Right hindlimb (tissue), 1 donor: ENCODE measurements at places on chromosomes 5 and 9.

GRCh38 chr5:17216974-17217492 is 398 bp upstream of the BASP1 start:
- no peak for DNase-seq

DNA sequence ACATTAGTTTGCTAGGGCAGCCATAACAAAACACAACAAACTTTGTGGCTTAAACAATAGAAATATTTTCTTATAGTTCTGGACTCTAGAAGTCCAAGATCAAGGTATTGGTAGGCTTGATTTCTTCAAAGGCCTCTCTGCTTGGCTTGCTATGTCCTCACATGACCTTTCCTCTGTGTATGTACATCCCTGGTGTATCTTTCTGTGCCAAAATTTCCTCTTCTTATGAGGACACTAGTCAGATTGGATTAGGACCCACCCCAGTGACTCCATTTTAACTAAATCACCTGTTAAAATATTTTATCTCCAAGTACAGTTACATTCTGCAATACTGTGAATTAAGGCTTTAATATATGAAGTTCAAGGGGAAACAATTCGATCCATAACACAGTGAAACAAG is 168.9 kb upstream of the CCNH start:
- DNase-seq, result no peak

DNA sequence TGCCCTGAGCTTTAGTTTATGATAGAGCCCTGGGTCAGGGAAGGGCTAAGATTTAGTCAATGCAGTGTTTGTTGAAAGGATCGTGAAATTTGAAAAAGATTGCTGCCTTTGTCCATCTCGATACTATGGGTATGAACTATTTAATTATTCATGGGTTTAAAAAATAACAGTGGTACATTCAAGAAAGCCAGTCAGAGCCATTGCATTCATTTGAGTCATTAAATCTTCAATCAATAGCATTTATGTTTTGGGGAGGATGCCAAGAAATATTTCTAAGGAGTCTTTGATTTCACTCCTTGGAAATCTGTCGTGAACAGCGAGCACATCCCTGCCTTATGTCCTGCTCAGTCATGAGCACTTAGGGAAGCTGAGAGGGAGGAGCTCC is 54.4 kb upstream of the LRRTM2 start:
- no peak for DNase-seq

DNA sequence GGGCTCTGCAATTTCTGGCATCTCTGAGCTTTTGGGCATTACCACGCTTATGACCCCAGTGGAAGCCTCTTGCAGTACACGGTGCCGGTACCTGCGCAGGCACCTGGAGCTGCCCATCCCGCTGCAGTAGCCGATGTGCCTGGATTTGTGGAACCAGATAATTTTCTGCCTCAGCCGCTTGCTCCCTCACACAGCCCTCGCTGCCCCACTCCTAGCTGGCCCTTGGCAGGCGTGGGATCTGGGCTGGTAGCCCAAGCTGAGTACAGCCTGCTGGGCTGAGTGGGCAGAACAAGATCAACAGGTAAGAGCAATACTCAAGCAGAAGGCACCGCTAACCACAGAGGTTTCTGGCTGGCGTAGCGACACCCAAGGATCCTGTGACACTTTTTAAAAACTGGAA is 1808.8 kb upstream of the ACO1 start:
- DNase-seq, result no peak

- no peak for DNase-seq
Measured at GRCh38 chr5:142290577-142291299, 34.1 kb downstream of the SPRY4 start.

DNA sequence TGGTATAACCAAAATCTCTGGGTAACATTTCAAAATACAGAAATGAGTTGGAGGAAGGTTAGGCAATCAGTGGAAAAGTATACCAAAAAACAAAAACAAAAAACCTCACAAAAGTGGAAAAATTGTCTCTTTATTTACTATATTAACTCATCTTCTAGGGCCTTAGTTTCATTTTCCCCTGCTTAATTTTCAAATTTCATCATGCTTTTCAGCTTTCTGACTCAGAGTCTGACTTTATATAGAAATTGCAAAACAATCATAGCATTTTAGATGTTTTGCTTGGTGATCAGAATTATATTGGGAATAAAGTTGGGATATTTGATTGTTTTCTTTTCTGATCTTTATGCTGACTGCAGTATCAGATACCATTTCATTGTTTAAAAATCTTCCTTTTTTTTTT is 257.0 kb upstream of the PRR16 start:
- no peak for DNase-seq

- DNase-seq, result no peak
Measured at GRCh38 chr9:95085036-95085770, 232.3 kb downstream of the FANCC start.

DNA sequence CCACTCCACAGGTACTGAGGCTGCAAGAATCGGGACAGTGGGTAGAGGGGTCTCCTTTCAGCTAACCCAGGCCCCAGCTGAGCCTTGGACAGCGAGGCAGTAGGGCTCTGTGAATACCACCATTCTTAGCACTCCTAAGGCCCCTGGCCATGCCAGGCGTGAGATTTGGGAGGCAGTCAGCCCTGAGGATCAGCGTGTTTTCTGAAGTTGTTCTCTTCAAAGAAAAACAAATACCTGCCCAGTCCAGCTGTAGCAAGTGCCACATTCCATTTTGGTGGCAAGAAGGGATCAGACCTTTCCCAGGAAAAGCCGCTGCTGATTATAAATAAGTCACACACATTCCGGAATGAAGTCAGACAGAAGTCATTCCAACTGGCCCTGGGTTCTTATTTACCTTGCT is 47.8 kb downstream of the RALGPS1 start:
- no peak for DNase-seq

DNA sequence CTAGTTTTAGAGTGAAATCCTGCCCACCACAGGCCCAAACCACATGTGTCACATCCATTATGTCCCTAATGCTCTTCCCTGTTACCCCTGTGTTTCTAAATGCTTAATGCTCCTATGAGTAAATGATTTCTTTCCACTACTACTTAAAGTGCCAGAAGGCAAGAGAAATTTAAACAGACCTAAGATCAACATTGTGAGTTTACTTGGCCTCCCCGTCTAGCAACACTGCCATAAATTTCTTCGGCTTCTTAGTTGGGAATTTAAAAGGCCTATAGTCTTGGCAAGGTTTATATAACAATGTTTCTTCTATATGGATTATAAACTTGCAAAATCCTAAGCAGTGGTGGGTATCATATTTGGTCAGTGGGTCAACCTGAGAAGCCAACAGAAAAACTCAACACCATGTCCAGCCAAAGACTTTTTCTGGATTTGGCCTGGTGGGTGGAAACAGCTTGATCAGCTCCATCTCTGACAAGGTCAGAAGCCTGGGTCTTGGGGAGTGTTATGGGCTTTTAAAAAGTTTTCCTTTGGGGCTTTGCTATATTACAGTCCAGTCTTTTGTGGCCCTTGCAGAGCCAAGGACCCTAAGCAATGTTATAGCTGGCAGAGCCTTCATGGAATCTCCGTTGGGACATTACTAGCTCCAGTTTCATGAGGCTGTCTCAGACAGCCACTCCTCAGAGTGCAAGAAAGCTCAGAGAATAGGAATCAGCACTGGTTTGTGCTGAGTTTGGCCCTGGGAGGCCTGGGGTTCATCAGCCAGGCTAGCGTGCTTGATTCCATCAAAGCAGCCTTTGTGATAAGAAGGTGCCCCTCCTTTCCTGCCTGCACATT is 119.8 kb downstream of the PRDM6 start:
- no peak for DNase-seq

DNA sequence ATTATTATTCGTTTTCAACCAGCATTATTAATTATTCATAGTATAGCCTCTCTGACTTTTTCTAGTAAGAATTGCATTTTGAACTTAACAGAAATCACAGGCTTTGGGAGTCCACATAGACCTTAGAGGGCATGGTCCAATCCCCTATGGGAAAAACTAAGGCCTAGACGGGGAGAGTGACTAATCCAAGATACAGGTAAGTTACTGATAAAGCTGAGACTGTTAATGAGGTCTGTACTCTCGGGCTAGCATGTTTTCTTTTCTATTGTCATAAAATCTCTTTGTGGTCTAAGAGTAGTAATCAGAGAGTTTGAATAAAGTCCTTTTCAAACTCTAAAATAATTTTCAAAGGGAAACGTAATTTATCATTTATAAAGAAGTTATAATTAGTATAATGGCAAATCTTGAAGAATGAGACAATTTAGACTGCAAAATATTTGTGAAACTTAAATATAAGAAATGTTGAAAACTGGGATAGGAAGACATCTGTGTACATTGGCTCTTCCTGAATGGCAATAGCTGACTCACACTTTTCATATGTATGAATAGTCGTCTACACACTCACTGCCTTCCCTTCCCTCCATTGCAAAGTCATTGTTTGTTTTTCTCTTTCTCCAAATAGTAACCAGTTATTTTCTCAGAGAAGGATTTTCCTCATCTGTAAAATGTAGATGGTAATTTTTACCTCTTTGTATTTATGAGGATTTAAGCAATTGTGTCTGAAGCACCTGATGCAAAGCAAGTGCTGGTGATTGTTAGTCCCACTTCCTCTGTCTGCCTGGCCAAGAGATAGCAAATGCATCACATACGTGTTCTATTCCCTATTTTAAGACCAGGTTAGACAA is 207.9 kb upstream of the CD180 start:
- no peak for DNase-seq

DNA sequence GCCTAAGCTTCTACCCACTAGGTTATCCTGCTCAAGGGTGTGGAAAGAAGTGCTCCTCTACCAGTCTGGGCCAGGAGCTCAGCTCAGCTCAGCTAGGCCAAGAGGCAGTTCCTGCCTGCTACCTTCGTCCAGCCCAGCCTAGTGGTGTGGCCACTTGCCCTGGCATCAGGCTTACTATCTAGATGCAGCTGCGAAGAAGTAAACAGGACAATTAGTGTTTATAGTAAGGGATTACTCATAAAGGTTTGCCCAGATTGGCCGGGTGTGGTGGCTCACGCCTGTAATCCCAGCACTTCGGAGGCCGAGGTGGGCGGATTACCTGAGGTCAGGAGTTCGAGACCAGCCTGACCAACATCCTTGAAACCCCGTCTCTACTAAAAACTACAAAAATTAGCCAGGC is 12.8 kb upstream of the SPATA24 start:
- no peak for DNase-seq

DNA sequence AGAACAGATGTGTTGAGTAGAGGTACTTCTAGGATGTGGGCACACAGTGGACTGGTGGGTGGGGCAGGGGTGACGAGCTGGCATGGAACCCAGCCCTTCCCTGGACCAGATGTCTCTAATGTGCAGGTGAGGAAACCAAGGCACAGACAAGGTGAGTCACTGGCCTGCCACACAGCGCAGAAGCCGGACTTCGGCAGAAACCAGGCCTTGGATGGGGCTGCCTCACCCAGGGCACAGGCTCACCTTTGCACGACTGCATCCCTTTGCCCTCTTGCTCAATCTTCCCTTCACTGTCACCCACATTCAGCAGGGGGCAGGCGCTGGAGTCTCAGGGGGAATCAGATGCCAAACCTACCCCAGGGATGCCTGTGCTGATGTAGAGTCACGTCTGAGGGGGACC is 65.4 kb upstream of the LMX1B start:
- no peak for DNase-seq

DNA sequence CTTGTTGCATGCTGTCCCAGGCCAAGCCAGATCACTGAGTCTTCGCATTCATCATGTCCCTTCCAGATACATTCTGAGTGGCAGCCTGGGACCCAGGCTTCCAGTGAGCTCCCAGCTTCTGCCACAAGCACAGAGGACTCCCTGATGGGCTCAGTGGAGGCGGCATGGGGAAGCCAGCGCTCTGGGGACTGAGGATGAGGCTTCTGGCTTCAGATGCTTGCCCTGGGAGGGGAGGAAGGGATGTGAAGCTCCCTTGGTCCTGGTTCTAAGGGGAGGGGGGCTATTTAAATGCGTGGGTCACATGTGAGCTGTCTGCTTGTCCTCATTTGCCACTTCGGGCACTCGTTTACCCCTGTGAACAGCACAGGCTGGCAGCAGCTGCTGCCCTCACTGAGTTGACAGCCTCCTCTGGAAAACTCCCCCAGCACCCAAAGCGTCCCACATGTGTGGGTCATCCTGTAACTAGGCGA is 174.0 kb downstream of the NR3C1 start:
- no peak for DNase-seq

DNA sequence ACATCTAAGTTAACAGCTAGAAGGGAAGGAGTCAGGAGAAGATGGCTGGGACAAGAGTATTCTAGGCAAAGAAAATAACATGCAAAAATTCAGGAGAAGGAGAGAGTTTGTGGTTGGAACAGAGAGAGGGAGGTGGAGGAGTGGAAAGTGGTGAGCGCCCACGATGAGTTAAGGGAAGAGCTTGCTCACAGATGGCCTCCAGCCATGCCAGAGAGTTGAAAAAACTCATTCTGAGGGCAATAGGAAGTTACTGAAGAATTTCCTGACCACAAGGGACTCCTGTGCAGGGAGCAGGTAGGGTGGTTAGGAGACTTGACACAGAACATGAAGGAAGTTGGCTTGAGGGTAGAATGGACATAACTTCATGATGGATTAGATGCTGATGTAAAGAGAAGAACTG is 159.7 kb downstream of the DOCK2 start:
- no peak for DNase-seq

DNA sequence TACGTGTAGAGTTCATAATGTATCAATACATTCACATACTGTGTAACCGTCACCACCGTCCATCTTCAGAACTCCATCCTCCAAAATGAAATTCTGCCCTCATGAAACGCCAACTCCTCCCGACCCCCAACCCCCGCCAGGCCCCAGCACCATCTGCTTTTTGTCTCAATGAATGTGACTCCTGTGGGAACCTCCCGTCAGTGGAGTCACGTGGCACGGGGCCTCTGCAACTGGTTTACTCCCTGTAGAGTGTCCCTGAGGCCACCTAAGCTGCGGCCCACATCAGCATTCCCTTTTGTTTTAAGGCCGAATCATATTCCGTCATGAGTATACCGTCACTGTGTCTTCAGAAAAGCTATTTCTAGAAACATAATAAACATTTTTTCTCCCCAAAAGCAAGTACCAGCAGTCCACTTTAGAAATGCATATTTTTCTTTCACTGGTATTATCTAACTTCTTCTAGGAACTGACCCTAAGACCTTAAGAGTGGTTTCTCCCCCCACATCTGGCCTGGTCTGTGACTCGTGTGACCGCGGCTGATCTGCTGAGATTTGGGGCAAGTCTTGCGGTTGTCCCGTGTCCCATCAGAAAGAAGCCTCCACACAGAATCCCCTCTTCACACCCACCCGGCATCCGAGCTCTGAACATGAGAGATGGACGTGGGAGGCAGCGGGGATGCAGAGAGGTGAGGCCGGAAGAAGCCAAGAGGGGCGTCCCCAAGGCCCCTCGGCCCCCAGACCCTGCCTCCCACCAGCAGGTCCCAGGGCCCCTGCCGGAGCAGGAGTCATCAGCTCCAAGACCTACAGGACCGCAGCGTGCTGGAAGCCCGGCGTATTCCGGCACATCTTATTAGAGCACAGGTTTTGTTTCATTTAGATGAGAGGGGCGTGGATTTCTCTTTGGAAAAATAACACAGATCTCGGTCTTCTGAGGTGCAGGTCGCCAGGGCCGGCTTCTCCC is 38.3 kb downstream of the SLC6A3 start:
- DNase-seq, result no peak

GRCh38 chr5:56534102-56534829 is 281.1 kb upstream of the MAP3K1 start:
- no peak for DNase-seq
